Left renal cortex interstitium (tissue), 4 donors: ENCODE measurements at places on chromosomes 3 and 15.

- no peak for DNase-seq
Observed at GRCh38 chr3:64056606-64057180, 33.4 kb upstream of the PSMD6 start.

DNA sequence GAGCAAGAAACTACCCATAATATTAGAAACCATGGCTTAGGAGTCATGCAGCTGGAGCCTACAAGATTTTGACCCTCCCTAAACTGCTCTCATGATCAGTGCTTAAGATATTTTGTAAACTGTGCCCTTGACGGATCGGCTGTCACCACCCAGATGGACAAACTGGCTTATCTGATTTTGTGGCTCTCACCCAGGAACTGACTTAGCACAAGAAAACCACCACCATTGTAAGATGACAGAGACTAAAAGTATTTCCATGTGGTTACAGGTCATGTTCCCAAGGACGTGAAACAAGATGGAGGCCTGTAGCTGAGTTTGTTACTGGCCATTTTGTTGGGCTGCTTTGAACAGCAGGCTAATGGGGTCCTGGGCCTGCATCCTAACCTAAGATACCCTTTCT is 940.9 kb downstream of the OTOL1 start:
- no peak for DNase-seq

GRCh38 chr3:134066158-134066541 is 36.4 kb upstream of the SLCO2A1 start:
- no peak for DNase-seq

GRCh38 chr15:70491201-70491621 is 272.1 kb downstream of the UACA start:
- DNase-seq: no peak

- DNase-seq: no peak
Observed at GRCh38 chr3:105774444-105775180, 94.2 kb downstream of the CBLB start.

- DNase-seq: no peak
Observed at GRCh38 chr3:181839039-181839915, 127.6 kb downstream of the SOX2 start.

- DNase-seq: no peak
Observed at GRCh38 chr3:66583424-66584040, 82.7 kb upstream of the LRIG1 start.

DNA sequence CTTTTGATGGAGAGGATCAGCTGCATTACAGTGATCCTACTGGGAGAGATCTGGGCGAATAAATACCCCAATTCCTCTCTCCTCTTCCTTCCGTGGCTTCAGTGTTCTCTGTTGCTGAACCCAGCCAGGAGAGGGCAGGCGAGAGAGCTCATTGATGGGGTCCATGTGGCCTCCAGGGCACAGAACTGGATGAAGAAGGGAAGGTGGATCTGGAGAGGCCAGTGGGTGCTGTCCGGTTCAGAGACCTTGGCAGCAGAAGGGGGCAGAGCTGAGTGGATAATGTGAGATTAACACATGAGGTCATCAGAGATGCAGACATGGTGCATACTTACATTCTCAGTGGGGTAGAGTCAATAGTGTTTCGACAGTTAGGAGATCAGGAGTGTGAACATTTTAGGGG is 193.6 kb downstream of the CLSTN2 start:
- DNase-seq: no peak

- no peak for DNase-seq
Observed at GRCh38 chr3:97848779-97849178, 27.0 kb downstream of the CRYBG3 start.

GRCh38 chr3:33885496-33885895 is 87.1 kb downstream of the PDCD6IP start:
- no peak for DNase-seq

DNA sequence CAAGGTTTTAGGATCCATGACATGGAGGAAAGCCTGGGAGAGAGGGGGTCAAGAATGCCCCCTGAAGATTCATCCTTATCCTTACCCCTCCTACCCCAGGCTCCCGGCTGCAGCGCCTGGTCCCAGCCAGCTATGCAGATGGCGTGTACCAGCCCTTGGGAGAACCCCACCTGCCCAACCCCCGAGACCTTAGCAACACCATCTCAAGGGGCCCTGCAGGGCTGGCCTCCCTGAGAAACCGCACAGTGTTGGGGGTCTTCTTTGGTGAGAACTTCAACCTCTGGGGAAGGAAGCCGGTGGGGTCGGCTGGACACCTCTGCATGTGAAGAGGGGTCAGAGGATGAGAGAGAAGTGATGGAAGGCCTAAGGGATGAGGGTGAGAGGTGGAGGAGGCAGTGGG is 4.3 kb downstream of the DUOX1 start:
- DNase-seq: no peak
